NCI-H446 (cell line): ENCODE measurements at places on chromosomes 12 and 14.
A peak's percentile ranks its signal among the peaks of the same experiment; 100 is the strongest.

DNA sequence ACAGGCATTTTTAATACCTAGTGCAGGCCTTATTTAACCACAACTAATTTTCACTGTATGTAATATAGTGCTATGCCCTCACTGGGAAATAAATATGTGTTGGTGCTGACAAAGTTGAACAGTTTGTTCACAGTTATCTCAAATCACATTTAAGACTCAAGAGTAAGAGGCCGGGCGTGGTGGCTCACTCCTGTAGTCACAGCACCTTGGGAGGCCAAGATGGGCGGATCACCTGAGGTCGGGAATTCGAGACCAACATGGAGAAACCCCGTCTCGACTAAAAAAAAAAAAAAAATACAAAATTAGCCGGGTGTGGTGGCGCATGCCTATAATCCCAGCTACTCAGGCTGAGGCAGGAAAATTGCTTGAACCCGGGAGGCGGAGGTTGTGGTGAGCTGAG, 22.9 kb upstream of the TEAD4 start:
- no peak for DNase-seq

DNA sequence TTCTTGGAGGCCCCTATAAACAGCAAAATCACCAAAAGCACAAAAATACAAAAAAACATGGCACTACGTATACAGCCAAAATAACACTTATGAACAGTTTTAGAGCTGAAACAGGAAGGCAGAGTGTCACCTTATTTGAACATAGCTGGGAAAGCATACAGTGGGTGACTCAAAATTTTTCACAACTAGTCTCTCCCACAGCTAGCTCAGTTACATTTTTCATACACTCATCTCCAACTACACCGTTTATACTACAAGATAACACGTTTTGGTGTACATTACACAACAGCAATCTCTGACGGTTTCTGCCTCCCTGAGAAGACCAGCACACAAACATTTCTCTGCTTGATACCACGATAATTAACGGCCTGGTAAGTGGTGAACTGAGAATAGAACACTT, 2.9 kb downstream of the RAD52 start:
- DNase-seq, result no peak

DNA sequence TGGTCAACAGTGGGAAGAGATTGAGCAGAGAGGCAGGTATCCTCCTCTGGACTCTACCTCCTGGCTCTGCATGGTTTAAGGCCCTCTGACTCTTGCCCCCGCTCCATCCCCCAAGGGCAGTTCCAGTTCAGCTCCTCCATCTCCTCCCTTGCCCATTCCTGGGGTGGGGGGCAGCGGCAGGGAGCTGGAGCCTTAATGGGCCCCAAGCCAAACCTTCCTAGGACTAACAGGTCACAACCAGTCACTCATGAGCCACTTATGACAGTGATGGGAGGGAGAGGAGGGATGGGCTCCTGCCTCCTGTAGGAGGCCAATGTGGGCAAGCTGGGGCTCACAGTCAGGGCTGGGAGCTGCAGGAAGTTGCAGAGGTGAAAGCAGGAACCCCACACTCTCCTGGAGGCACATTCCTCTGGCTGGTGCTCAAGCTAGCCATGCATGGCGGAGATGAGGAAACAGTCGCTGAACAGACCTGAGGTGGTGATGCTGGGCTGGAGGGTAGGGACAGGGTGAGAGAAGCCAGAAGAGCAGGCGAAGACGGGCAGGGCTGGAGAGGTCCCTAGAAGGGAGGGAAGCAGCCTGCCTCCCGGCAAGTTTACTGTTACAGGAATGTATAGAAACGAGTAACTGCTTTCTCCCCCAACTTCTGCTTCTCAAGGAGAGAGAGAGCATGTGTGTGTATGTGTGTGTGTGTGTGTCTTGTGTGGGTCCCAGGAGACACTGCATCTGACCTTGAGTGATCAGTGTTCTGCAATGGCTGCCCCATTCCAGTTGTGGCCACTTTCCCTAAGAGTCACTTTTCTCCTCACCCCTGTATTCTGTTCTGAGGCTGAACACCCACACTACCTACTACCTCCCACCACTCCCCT, 5.0 kb upstream of the RAPGEF3 start:
- no peak for DNase-seq

DNA sequence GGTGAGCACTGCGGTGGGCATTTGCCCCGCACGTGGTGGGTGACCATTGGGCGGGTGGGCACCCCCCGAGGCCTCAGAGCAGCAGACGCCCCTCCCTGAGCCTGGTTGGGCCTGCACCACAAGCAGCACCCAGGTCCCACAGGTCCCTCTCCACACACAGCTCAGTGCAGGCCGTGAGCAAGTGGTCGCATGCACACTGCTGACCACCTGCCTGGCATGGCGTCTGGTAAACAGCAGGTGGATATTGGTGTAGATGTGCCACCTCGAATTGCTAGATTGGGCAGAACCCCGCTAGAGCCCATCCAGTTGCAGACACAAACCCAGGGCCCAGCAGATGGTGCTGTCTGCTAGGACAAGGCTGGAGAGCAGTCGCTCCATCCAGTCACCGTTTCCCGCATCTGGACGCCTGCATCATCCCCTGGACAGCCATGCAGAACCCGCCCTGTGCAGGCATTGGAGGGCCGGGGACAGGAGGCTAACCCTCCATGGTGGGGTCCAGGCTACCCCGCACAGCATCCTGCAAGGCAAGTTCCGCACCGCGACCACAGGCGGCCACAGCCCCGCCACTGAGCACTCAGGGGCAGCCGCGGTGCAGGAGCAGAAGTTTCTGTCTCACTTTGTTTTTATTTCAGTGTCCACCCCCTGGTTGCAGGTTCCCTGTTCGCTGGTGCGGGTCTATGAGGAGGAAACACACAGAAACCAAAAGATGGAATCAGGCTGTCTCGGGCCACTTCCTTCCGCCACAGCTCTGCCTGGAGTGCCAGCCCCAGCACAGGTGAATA, 45.6 kb upstream of the RIMBP2 start:
- DNase-seq, result peak; percentile 21

GRCh38 chr14:99930420-99931274, 134.6 kb upstream of the EVL start:
- no peak for DNase-seq

DNA sequence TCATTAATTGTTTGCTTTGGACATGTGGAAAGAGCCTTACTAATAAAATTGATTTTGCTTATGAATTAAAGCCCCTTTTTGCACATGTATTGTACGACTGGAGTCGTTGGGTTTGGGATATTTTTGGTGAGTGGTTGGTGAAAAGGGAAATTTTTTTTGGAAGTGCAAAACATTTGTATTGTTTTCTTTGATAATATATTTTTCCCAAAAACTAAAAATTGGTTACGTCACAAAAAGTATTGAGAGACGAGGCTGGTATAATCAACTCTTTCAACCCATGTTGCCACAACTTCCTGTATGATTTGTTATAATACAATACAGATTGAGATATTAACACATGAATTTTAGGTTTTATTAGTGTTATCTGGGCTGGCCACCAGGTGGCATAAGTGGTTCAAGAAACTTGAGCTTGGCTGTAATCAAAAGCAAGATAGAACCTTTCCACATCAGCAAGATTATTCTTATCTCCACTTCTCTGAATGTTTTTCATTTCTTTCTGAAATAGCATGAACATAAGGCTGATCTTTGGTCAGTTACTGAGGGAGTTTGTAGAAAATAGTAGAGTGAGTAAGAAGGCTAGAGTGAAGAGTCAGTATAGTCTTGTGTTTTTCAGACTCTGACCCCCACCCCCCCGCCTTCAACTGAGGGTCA, 8.7 kb downstream of the NGDN start:
- peak; percentile 33 for DNase-seq

DNA sequence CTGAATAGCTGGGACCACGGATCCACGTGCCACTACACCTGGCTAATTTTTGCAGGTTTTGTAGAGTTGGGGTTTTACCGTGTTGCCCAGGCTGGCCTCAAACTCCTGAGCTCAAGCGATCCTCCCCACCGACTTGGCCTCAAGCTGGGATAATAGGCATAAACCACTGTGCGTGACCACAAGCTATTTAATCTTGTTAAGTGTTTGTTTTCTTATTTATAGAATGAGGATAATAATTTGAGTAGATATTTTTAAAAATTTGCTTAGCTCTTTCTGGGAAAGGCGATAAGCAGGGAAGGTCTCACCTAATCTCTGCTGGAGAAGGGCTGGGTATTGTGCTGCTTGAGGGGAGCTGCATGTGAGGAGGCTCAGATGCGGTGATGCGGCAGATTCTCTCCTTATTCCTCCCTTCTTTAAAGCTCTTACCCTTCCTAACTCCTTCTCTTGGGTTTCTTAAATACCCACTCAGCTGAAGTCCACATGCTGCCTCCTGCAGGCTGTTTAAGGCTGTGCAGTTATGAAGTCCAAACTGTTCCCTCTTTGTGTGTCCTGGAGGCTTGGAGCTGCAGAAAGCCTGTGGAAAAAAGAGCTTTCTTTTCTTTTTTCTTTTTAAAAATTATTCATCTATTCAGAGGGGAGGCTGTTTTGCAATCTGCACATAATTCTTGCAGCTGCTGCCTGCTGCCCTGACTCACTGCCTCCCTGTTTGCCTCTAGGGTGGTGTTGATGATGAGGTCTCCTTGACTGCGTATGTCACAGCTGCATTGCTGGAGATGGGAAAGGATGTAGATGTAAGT, 37.9 kb downstream of the A2ML1 start:
- no peak for DNase-seq

GRCh38 chr14:92653162-92653651, 95.2 kb downstream of the LGMN start:
- DNase-seq, result no peak

DNA sequence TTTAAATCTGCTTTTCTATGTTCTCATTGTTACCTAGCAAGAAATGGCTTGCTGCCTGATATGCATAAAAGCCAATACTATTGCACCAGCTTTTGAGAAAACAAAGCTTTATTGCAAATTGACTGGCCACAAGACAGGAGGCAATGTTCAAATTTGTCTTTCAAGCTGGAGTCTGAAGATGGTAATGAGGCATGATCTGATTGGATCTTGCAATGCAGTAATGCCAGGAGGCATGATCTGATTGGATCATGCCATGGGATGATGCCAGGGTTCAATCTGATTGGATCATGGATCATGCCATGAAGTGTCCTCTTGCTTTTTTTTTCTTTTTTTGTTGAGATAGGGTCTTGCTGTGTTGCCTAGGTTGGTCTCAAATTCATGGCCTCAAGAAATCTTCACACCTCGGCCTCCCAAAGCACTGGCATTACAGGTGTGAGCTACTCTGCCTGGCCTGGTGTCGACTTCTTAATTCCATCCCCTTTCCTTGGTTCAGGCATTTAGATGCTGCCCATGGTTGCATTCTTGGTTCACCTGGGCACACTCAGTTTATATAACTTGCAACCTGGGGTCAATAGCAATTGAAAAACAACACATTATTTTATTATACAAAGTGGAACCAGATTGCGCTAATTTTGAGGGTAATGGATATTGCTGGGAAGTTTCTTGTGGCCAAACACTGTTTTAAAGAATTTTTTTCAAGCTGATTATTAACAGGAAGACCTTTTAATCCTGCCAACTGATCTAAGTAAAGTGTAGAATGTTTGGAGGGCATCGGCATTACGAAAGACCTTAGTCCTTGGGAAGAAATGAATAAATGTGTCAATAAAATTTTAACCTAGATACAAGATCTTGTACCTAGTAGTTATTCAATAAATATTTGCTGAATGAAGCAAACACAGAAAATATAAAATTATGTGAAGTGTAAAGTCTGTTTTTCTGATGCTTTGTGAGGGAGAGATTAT, 38.8 kb downstream of the HSD17B6 start:
- peak; percentile 1 for DNase-seq

DNA sequence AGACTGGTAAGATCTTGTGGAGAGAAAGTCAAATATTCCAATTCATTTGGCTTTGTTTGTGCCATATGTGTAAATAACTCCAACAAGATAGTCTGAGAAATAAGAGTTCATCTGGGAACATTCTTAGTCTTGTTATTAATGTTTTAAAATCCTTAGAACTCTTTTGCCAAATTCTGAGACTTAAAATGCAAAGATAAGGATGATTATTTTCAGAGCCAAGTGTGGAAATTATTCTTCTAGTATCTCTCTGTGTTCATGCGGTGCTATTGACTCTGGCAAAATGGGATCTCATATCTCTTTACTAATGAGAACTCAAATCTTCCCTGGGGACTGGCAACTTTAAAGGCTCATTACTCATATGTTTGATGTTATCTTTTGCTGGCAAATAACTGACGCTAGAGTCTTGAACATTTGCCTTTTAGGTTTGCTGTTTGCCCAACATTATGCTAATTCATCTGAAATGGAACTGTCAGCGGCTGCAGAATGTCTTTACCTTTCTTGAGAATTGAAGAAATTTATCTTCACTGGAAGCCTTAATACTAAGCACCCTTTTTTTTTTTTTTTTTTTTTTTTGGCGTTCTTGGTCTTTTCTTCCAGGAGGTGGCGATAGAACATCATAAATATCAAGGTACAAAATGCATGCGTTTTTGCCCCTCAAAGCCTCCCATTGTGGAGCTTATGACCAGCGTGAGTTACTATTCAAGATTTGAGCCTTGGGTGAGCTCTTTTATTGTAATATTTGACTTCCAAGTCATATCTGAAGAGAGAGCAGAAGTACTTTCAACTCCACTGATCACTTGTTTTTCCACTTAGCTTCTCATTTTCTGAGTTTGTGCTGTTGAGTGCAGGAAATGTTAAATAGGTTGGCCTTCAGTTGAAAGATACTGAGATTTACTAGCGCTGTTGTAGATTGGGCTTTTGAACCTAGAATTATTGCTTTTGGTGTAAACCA, 86.5 kb downstream of the CAND1 start:
- peak; percentile 70 for DNase-seq
